Common myeloid progenitor, CD34-positive (primary cell): ENCODE measurements at places on chromosomes 6 and 20.
A peak's percentile ranks its signal among the peaks of the same experiment; 100 is the strongest.

GRCh38 chr6:169953686-169954085 is 202.3 kb downstream of the ERMARD start:
- no peak for DNase-seq

GRCh38 chr6:151007922-151008321 is 142.4 kb downstream of the MTHFD1L start:
- no peak for DNase-seq

- peak; percentile 56 for DNase-seq
These were observed 10.3 kb upstream of the PRSS16 start for GRCh38 chr6:27237089-27237803.

- DNase-seq: no peak
These were observed 452.0 kb downstream of the PREX1 start for GRCh38 chr20:48375804-48376203.

DNA sequence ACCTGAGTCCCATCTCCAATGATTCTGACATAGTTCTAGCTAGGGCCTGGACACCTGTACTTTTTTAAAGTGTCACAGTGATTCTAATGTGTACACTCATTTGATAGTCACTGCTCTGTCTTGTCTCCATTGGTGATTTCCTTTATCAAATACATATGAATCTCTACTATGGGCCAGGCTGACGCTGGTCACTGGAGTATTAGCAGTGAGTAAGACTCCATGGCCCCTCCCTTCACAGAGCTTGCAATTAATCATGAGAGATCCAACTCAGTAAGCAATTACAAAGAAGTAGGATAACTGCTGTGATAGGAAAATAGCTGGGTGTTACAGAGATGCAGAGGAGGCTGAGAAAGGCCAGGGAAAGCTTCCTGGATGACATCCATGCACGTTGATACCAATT is 19.3 kb upstream of the SASH1 start:
- DNase-seq: no peak

- no peak for DNase-seq
These were observed 92.9 kb upstream of the NRSN1 start for GRCh38 chr6:24032896-24033688.

GRCh38 chr6:86937219-86938079 is at the start of gene HTR1E:
Gene HTR1E, plus strand, starts transcription at chr6:86937528. Its CDS starts 77,807 bp downstream, at chr6:87015335.
- peak; percentile 33 for DNase-seq

DNA sequence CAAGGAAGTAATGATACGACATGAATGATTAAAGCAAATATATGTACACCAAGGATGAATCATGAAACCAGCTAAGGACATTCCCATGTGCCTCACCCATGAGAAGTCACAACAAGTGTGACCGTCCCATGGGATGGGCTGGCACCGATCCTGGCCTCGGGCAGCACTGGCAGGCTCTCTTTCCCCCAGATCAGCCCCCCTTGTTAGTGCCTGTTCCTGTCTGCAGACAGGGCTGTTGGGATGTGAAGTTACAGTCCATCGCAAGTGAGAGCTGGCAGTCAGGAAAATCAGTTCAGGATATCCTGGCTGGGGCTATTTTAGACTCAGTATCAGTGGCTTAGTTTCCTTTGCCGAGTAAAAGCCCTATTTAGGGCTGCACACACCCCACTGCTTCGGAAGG is 129.2 kb upstream of the SNX9 start:
- DNase-seq: no peak

GRCh38 chr6:132734694-132735236 is 20.9 kb upstream of the VNN1 start:
- DNase-seq: peak; percentile 38

DNA sequence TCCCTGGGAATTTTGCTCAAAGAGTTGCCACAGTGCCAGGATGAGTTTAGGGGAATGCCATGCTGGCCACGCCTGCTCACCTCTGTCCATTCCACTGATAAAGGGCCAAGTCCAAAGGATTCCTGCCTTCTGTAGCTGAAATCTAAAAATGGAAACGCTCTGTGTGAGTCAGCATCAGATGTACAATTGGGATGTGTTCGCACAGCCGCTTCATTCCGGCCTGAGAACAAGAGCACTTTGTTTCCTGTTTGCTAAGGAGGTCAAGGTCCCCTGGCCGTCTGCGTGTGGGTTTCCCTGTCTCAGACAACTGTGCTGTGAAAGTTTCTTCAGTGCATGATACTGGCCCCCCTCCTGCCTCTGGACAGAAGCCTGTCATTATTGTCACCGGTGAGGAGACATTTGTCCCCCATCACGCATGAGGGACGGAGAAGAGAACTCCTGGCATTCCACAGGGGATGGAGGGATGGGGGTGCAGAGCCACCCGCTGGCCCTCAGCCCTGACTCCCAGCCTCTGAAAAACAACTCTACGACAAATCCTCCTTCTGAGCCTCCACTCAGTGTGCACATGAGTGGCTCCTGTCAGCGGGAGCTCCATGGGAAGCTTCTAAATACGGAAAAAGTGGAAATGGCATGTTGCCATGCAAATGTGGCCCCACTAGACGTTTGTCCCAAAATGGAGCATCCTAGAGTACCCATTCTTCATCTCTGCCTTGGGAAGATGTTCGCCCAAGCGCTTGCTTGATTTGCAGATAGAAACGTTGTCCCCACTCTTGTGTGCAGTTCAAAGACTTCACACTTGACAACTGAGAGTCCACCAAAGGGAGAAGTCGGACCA is 143.5 kb upstream of the AFDN start:
- DNase-seq: no peak

DNA sequence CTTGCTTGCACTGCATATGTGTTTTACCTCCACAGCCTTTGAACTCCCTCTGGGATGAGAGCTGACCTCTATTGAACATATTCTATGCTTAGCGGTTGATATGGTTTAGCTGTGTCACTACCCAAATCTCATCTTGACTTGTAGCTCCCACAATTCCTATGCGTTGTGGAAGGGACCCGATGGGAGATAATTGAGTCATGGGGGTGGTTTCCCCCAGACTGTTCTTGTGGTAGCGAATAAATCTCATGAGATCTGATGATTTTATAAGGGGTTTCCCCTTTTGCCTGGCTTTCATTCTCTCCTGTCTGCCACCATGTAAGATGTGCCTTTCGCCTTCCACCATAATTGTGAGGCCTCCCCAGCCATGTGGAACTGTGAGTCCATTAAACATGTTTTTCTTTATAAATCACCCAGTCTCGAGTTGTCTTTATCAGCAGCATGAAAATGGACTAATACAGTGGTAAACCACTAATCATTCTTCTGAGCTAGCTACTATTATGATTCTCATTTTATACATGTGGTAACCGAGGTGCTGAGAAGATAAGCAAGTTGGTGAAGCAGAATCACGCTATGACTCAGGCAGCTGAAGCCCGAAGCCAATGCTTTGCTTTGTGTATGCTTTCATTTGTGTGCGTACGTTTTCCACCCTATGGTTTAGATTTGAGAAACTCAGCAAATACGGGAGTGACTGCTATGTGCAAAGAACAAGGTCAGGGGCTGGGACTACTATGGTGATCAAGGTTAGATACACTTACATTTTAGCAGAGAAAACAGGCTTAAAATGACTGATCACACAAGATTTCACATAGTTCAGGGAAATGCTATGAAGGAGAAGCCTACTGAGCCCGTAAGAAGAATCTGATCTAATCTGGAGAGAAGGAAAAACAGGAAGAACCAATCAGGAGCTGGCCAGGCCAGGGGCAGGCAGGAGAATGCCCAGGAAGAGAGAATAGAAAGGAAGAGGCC is 363.5 kb downstream of the ESR1 start:
- peak; percentile 44 for DNase-seq

DNA sequence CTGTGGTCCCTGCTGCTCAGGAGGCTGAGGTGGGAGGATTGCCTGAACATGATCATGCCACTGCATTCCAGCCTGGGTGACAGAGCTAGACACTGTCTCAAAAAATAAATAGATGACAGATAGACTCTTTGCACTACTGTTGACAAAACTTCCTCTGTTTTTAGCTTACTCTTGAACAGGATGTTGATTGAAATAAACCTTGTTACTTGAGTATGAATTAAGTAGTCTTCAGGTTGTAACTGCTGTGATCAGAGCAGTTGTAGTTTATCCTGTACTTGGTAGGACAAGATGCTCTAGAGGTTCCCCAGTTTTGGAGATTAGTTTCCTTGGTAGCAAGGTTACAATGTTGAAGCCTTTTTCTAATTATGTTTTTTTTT is 1.5 kb downstream of the GTF3C6 start:
- DNase-seq: no peak

DNA sequence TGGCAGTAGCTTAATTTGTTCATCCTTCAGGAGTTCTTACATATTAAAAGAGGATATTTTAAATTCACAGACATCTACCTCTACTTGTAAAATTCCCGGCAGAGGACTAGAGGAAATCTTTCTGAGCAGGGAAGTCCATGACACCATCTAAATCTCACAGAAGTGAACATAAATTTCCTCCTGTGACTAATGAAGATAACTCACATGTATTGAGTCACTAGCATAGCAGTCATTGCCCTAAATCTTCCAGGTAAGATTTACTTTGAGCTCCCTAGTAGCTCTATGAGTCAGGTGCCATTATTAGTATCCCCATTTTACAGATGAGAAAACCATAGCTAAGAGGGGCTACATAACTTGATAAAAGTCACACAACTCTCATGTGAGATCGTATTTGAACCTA is 1058.6 kb upstream of the FLRT3 start:
- no peak for DNase-seq

- no peak for DNase-seq
These were observed 8.3 kb downstream of the B4GALT5 start for GRCh38 chr20:49705358-49705757.

- peak; percentile 82 for DNase-seq
These were observed at the start of gene MBOAT1 for GRCh38 chr6:20212392-20213111. Gene MBOAT1, minus strand, starts transcription at chr6:20212469. Its CDS starts 235 bp downstream, at chr6:20212234.

GRCh38 chr6:129029778-129030177 is 146.8 kb downstream of the LAMA2 start:
- DNase-seq: no peak

DNA sequence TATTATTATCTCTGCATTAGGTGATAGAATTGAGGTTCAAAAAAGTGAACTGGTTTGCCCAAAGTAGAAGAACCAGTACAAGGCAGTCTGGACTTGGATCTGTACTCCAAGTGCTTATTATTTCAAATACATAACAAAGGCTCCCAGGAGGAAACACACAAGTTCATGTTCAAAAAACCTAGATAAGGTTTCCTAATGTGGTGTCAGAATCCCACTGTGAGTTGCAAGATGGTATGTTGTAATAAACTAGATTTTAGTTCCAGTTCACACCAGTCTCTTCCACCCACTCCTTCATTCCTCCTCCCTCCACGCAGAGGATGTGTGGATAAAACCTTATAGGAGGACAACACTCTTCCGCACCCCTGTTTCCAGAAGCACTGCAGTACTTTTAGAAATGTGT is 42.8 kb downstream of the KIAA0319 start:
- no peak for DNase-seq

DNA sequence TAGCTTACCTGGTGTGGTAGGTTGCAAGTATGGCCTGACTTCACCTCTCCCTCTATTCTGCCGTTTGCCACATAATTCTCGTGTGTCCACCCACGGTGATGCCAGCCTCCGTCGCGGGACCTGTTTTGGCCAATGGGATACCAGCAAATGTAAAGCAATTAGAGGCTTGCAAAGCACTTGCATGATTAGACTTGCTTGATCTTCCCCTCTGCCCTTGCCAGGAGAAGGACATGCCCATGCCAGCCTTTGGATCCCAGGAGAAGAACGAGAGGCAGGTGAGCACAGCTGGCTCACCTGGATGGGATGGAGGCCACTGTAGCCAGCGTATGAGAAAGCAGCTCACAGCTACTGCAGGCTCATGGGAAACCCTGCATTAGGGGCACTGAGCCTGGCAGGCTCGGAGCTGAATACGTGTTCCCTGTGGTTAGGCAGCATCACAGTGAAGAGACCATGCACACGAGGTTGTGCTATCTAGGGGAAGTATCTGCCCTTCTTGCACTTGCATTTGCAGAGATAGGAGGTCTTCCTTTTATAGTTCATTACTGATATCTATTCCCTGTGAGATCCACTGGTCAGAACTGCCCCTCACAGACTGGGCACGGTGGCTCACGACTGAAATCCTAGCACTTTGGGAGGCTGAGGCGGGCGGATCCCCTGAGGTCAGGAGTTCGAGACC is 62.4 kb downstream of the TMEM242 start:
- no peak for DNase-seq
